CD4-positive, alpha-beta T cell treated with Interferon alpha-2 for 1 hour (primary cell): ENCODE measurements at places on chromosomes 4 and X.

- no peak for DNase-seq
Measured at GRCh38 chr4:25088093-25088952, 57.6 kb upstream of the LGI2 start.

- no peak for DNase-seq
Measured at GRCh38 chrX:77427611-77428010, 19.6 kb upstream of the FGF16 start.

- no peak for DNase-seq
Measured at GRCh38 chr4:108486046-108486445, 134.3 kb upstream of the RPL34 start.

GRCh38 chr4:141132072-141132708 lies 1.1 kb downstream of the RNF150 start:
- DNase-seq: no peak

DNA sequence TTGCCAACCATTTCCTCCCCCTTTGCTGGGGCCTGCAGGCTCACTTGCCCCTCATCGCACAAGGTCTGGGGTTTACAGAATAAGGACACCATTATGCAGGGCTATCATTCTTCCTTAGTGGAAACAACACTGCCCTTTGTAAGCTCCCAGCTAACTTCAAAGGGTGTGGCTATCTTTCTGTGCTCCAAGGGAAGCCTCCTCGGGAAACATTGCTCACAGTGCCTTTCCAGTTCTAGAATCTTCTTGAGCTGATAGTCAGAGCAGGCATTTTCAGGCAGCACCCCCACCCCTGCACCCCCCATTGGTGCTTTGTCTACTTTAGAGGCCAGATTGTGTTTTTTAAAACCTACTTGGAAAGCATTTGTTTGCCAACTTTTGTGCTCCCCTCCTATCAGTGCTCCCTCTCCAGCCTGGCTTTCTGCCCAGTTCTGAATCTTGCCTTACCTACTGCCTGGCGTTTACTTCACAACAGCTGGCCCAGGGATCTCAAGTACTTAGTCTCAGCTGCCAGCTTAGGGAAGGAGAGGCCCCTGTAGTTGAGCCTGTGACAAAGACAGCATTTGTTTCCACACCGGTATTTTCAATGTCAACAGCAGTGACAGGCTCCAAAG lies 53.5 kb downstream of the PLAC1 start:
- DNase-seq: no peak

GRCh38 chr4:123777373-123777772 lies 380.8 kb downstream of the SPRY1 start:
- DNase-seq: no peak

DNA sequence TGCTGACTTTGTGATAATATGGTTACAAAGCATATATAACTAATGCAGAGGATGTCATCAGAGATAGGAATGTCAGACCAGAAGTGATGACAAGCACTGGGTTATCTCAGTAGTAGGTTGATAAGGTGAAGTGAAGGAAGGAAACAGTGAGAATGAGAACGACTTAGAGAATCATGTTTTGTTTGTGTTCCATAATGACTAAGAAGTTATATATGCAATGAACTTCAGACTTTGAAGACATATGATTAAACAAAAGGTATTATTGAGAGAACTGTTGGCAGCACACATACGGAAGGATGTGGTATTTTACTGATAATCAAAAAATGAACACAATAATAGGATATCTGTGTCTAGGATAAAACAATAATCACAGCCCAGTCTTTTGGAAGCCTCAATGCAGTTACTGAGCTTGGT lies 18.3 kb upstream of the HHIP start:
- DNase-seq: no peak

DNA sequence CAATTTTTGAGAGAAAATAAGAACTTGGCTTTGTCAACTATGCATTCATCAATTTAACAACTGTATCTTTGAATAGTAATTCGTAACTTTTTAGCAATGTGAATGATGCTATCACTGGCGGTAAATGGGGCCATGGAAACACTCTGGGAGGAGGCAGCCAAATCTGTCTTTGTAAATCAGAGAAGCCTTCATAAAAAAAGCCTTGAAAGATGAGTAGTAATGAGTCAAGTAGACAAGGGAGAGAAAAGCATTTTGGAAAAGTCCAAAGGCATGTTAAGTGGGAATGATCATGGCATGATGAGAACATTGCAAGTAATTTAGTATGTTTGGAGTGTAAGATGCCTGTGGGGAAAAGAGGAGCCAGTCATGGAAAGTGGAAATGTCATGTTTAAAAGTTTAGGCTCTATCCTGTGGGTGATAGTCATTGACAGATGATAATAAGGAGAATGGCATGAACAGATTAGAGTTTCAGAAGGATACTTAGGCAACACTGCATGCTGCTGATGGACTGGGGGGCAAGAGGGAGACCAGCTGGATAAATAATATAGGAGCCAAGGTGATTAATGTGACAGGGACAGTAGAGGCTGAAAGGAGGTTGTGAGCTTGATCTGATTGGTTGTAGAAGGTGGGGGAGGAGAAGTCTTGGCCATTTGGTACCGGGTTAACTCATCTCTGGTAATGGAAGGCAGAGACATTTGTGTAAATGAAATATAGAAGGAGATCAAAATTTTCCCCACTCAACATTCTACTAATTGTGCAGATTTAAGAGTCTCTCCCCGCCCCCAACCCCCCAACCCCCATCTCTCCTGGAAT lies 16.3 kb downstream of the SPRY1 start:
- no peak for DNase-seq

DNA sequence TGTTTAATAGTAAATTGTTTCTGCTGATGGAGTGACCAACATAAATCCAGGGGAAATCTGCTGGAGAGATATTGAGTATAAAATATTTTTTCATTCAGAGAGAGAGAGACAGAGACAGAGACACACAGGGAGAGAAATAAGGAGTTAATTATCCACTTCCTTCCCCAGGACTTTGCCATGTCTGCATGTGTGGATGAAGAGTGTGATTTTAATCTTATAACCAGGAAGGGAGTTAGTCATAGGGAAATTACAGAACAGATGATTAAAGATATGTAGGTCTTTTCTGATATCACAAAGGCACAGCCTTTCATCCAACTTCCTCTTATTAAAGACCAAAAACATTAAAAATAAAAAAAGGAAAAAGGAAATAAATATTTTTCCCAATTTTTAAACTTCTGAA lies 526.3 kb downstream of the SPRY1 start:
- DNase-seq: no peak

DNA sequence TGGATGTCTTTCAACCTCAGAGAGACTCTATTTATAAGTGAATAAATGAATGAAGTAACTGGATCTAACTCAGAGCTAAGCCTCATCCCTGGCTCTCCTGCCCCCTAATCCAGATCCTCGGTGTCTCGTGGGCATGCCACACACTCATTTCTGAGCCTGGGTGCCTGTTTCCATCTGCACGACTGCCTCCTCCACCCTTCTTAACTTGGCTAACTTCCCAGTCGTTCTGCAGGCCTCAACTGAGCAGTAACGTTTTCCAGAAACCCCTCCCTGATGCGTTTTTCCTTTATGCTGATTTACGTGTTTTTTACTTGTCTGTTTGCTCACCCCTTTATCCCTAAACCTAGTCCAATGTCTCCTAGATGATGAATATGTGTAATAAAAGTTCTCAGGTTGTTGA lies 186.9 kb upstream of the HS3ST1 start:
- no peak for DNase-seq

DNA sequence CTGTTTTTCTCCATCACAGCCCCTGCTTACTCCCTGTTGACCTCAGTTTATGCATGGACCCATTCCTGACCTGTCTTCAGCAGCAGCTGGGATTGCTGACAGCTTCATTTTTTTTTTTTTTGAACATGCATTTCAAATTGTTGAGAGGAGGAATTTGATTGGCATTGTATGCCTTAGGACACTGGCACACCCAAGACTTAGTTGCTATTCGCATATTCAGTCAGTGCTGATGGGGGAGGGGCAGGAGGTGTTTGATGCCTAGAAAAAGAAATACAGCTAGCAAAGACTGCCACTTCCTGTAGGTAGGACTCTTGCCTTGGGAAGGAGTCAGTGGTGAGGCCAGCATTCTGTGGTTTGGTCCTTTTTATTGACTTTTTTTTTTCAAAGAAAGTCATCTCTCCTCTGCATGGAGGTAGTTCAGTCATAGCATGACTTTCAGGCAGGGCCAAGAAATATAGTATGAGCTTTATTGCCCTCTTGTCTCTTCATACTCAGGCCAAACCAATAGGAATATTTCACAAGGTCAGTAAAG lies 33.6 kb upstream of the XK start:
- no peak for DNase-seq

- DNase-seq: no peak
Measured at GRCh38 chr4:153159016-153159415, 45.2 kb upstream of the TRIM2 start.

GRCh38 chrX:12139934-12140611 lies 1.8 kb downstream of the FRMPD4 start:
- no peak for DNase-seq

DNA sequence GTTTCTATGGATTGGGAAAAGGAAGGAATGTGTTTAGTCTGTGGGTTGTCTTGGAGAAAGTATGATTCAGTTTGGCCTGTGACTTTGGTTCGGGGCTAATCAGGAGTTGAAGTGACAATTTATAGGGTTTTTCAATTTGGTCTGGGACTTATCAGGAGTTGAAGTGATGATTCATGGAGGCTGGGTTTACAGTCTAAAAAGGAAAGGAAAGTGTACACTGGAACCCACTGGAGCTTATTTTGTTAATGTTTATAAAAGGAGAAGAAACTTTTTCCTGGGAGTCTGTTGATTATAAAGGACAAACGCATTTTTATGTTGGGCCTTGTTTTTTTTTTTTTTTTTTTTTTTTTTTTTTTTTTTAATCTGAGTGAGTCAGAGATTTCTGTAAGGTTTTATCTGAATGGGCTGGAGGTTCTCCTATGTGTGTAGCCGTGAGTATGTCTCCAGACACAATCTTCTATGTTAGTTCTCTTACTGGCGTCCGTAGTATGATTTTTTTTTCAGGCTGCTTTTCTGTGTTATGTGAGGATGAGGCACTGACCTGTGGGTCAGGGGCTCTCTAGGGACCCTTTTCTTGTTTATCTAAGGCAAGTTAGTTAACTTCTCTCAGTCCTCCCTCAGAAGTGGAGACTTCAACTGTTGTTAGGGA lies 33.0 kb upstream of the RAB9B start:
- DNase-seq: no peak

DNA sequence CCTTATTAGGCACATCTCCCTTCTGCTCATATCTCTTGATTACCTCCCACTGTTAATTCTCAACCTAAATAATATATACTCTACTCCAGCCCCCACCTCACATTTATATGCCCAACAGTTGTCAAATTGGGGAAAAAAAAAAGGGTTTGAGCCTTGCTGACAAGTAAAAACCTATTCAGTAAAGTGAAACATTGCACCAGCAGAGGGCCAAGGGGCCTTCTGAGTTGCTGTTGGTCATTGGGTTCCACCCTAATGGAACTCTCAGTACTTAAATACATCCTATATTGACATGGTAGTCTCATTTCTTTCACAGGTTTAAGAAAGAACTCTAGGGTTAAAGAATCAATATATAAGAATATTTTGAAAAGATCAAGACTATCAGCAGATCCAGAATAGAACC lies 362.2 kb downstream of the SMARCA1 start:
- DNase-seq: no peak

DNA sequence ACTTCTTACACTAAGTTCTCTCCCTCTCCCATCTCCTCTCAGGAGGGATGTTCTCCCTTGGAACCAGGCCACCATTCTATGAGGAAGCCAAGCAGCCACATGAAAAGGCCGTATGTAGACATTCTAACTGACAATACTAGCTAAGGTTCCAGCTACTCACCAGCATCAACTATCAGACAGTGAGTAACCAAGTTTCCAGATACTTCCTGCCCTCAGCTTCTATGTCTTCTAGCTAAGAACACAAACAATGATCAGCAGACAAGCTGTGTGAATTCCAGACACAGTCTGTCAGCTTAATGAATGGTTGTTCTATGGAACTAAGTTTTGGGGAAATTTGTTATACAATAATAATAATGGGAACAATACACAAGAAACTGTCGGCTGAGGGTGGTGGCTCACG lies 50.8 kb downstream of the SMIM14 start:
- DNase-seq: no peak

- DNase-seq: no peak
Measured at GRCh38 chrX:134533952-134534351, 74.0 kb downstream of the HPRT1 start.

- DNase-seq: no peak
Measured at GRCh38 chrX:72478351-72478750, 94.3 kb downstream of the HDAC8 start.

GRCh38 chr4:128310266-128310697 lies 22.7 kb upstream of the PGRMC2 start:
- DNase-seq: no peak

- no peak for DNase-seq
Measured at GRCh38 chr4:95387719-95388118, 161.1 kb downstream of the UNC5C start.

GRCh38 chr4:80566203-80566872 lies 230.8 kb downstream of the CFAP299 start:
- no peak for DNase-seq
